Stimulated activated naive CD4-positive, alpha-beta T cell treated with Interleukin-2 at 50 U/mL for 16 hours (primary cell): ENCODE measurements at places on chromosomes 7 and 10.

DNA sequence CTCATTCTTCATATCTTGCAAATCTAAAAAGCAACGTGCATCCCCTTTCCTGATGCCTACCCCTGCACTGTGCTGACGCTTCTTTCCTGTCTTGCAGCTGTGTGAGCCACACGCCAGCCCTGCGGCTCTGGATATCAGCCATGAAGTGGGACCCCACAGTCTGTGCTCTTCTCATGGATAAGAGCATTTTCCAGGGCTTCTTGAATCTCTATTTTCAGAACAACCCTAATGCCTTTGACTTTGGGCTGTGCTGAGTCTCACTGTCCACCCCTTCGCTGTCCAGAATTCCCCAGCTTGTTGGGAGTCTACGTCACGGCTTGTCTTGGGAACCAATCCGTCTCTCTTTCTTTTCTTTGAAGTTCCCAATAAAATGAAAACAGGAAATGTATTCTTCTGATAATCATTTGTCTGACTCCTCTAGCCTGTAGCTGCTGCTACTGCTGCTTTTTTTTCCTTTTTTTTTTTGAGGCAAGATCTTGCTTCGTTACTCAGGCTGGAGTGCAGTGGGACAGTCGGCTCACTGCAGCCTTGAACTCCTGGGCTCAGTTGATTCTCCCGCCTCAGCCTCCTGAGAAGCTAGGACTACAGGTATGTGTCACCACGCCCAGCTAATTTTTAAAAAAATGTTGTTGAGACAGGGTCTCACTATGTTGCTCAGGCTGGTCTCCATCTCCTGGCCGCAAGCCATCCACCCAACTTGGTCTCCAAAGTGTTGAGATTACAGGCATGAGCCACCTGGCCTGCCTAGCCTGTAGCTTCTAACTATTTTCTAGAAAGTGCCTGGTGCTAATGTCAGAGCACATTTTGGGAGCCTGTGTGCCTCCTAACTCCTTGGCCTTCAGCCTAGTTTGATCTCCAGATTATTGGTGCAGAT is 30.3 kb downstream of the GSTO2 start:
- DNase-seq, result no peak

DNA sequence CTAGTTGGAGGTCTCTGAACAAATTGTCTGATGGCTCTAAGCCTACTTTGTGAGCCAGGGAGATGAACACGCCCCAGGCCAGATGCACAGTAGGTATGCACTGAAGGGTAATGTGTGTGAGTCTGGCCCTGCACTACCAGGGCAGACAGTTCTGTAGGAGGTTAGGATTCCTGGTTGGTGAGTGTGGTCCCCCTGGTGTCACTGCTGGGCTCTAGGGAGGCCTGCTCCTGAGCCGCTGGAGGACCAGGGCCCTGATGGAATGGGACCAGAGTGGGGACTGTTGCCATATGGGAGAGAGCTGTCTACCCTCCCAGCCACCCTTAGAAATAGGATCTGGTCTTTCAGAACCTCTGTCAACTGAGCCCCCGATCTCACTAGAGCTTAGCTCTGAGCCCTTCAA is 42.0 kb downstream of the CDH23 start:
- DNase-seq, result no peak

DNA sequence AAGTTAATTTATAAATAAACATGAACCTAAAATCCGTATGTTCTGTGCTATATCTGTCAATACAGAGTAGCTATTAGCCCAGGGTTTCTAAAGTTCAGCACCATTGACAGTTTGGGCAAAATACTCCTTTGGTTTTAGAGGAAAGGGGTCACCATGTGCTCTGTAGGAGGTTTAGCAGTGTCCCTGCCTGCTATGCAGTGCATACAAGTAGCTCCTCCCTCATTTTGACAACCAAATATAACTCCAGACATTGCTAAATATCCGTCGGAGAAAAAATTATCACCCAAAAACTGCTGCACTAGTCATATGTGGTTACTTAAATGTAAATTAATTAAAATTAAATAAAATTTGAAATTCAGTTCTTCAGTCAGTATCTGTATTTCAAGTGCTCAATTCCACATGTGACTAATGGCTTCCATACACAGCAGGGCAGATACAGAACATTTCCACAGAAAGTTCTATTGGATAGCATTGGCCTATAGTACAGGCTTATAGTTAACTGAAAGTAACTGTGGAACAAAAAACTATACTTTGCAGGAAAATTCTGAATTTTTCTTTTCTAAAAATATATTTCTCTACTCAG is 6.4 kb downstream of the UPF2 start:
- DNase-seq, result no peak

DNA sequence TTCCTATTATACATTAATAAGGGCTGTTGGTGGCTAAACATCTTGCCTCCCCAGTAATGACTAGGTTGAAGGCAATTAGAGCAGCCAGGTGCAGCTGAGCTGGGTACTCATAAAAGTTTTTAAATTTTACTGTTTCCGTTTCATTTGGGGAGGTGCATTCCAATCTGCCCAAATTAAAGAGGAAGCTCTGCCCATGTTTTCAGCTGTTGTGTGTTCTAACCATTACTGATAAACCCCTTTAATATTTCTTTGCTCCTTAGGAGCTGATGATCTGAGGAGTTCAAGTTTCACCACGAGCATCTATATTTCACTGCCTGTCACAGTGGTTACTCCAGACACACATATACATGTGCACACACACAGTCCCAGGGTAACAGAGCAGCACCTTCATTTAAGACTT is 94.4 kb downstream of the JAZF1 start:
- no peak for DNase-seq

DNA sequence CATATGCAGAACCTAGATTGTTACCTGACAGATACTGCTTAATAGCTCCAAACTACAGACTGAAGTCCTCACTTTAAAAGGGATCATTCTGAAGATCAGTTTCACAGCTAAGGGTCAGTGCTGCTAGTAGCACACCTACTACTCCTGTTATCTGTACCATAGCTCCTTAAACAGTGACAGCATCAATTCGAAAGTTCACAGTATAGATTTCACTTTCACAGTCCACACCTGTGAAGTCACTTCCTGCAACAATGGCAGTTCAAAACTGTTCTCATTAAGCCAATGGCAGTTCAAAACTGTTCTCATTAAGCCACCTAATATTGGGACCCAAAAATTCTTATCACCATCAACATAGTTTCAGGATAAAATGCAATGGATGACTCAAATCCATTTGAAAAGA is 10.7 kb upstream of the FHIP2A start:
- DNase-seq, result no peak

- DNase-seq, result no peak
These were observed 1.9 kb downstream of the TMEM229A start for GRCh38 chr7:124030964-124031363.

GRCh38 chr10:1378473-1378872 is 322.3 kb downstream of the WDR37 start:
- DNase-seq, result no peak
